Stimulated activated CD8-positive, alpha-beta memory T cell treated with anti-CD3 and anti-CD28 coated beads, Interleukin-15, amount 100 ng/mL, for 4 hours (primary cell): ENCODE measurements at places on chromosomes 7 and 10.

DNA sequence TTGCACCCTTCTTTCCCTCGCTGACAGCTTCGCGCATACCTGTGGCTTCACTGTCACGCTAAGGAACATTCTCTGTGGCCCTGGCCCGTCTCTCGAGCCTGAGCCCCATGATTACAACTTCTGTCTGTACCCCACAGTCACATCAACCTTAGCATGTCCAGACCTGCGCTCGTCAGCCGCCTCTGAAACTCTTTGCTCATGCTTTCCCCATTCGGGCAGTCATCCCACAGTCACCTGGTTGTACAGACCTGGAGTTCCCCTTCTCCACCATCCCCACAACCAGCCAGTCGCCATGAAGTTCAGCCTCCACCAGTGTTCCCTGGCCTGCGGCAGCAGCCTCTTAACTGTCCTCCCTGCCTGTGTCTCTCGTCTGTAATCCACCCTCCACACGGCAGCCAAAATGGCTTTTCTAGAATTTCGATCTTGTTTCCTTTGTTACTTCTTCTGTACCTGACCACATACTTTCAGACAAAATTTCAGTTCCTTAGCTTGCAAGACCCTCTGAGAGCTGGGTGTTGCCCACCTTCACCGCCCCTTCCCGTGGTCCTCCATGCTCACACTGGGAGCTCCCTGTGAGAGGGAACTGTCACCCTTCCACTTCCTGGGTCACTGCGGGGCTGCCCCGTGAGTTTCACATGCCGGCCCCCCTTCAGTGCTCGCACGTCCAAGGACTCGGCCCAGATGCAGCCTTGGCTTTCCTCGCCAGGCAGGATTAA lies 229.2 kb downstream of the CELF2 start:
- no peak for DNase-seq

DNA sequence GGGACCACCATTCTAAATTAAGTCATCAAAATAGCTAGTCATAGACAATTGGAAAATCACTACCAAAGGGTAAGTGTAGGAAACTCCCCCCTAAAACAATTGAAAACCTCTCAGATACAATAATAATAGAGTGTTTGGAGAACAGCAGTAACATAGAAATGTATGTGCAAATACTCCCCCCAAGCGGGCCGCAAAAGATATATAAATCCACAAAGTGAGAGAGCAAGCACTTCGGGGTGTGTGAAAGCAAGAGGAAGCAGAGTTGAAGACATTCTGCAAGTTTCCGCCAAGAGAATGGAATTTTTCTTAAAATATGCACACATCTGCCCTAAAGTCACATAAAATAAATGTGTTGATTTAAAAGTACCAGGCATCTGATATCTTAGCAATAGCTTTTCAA lies 33.3 kb downstream of the CHCHD3 start:
- DNase-seq = no peak

DNA sequence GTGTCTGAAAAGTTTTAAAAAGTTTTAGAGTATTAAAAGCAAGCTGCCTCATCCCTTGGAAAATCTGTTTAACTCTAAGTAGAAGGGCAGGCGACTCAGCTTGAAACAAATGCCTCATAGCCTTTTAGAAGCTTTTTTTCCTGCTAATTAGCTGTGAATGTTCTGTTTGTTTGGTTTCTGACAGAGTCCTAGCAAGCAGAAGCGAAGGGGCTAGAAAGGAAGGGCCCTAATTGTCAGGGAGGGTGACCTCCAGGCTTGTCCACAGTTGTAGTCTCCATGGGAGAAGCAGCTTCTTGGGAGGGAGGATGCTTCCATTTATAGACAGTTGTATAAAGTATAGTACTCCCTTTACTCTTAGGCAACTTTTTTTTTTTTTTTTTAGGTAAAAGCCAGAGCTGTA lies 90.9 kb downstream of the DNAJC1 start:
- DNase-seq = no peak

GRCh38 chr7:156780724-156781455 lies 112.1 kb downstream of the LMBR1 start:
- DNase-seq = no peak

GRCh38 chr10:74382663-74383062 lies 231.6 kb downstream of the ADK start:
- DNase-seq = no peak

DNA sequence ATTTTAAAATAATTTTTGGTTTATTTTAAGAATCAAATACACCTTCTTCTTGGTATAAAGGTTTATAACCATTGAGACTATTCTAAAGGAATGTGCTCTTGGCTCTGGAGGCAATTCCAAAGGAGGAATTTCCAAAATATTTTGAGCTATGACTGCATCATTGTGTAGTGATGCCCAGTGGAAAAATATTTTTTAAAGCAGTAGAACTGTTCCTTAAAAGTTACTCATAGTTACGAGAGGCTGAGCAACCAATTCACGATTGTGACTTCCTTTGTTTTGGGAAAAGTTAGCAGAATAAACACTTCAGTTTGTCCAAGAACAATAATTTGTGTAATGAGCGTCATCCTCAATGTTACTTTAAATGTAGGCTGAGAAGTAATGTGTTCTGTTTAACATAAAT lies 233.6 kb downstream of the BAMBI start:
- DNase-seq = no peak

- DNase-seq = no peak
Measured at GRCh38 chr10:132915411-132915810, 27.0 kb downstream of the CFAP46 start.

GRCh38 chr10:52623761-52624160 lies 148.8 kb downstream of the MBL2 start:
- DNase-seq = no peak

DNA sequence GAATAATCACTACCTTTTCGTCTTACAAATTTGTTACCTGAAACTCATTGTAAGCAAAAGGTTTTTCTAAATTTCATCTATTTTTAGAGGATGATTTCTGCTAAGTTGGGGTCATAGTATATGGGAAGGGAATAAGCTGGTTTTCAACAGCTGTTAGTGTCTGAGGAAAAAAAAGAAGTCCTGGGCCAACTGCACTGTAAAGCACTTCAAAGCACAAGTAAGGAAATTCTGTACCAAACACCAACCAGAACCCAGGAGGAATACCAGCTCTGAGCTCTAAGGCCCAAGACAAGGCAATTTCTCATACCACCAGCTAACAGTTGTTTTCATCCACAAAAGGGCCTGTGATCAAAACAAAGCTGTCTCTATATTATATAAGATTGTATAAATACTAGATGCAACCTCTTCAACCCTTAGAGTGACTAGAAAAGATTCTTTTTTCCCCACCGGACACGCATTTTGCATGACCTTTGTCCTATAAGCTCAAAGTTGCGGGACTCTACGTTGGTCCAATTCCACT lies 6.1 kb upstream of the MEOX2 start:
- no peak for DNase-seq

DNA sequence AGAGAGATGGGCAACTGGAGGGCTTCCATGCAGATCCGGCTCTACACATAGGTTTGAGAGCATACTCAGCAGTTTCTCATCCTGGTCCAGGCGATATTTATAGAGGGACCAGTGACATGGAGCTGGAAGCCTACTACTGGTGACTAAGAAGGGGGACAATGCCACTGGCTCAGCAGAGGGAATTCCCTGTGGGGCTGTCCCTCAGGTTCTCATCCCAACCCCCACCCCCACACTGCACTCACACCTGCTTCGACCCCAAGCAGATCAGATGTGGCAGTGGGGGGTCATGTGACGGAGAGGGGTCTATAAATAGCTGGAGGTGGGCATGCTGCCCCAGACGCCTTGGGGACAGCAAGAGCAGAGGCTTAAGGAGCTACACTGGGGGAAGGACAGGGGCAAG lies at the start of gene CLCN1:
Gene CLCN1, plus strand, starts transcription at position 336 of the 400 bp plus-strand sequence. CDS start 102 bp downstream, outside the sequence.
- DNase-seq = no peak

GRCh38 chr10:3287572-3288445 lies 115.2 kb upstream of the PITRM1 start:
- DNase-seq = no peak

DNA sequence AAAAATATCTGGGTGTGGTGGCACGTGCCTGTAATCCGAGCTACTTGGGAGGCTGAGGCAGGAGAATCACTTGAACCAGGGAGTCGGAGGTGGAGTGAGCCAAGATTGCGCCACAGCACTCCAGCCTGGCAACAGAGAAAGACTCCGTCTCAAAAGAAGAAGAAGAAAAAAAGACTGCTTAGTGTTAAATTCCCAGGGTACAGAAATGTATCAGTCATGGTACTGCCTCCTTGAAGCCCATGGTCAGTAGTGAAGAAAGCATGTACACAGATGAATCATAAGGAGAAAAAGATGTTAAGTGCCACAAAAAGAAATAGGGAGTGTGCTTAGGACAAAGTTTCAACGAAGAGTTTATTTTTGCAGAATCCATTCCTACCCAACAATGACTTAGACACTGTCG lies 62.5 kb upstream of the KMT2E start:
- no peak for DNase-seq
